Memory B cell (primary cell): ENCODE measurements at places on chromosomes 4 and X.

DNA sequence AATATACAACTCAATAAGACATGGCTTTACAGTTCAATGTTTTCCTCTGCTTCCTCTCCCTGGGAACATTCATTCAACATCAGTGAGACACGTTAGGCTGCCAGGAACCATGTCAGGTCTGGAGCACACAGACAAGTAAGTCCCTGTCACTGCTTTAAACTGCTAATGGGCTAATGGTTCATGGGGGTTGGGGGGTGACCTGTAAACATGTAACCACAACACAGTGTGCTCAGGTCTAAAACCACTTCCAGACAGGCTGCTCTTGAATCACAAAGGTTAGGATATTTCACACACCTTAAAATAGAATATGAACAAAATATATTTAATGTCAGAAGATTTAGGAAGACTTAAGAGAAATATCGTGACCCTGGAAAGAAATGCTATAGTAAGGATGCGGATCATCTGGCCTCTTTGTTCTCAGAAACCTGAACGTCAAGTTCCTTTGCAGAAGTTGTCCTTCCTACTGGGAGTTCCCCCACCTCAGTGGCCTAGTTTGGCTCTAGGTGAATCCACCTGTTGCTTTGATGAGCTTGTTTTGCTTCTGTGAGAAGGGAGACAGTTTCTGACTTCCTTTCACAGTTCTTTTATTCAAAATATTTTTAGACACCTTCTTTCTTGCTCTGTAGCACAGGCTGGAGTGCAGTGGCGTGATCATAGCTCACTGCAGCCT, 359.9 kb downstream of the UNC5C start:
- no peak overlapping the region for H3K4me3 ChIP-seq
- peaks cover 3% of the 10 kb centered on the region for H3K36me3 ChIP-seq
- H3K27me3 ChIP-seq: no peaks in the 10 kb centered on the region
- H3K4me1 ChIP-seq: peaks cover 3% of the 10 kb centered on the region

GRCh38 chrX:41110801-41111625, 25.8 kb downstream of the USP9X start:
- H3K27me3 ChIP-seq: no peaks in the 10 kb centered on the region
- H3K36me3 ChIP-seq: peaks cover 6% of the 10 kb centered on the region
- no peak overlapping the region for H3K4me3 ChIP-seq
- DNase-seq: no peak
- H3K4me1 ChIP-seq: peaks cover 39% of the 10 kb centered on the region

DNA sequence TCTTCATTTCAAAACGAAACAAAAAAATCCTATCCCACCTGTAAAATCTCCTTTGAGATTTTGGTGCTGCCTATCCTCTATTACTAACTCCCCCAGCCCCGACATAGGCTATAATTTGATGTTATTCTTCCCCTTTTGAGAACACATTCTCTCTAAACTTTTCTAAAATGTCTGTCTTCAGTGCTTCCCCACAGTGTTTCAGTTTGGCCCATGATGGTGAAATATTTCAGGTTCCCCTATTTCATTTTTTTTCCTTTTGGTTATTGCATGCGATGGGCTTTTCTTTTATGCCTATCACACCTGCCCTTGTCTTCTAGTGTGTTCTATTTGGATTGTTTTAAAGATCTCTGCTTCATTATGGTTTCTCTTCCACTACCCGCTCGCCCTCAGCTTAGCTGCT, 14.7 kb downstream of the BCORL1 start:
- DNase-seq: no peak
- H3K4me3 ChIP-seq: no peak overlapping the region
- H3K27ac ChIP-seq: no peak overlapping the region

DNA sequence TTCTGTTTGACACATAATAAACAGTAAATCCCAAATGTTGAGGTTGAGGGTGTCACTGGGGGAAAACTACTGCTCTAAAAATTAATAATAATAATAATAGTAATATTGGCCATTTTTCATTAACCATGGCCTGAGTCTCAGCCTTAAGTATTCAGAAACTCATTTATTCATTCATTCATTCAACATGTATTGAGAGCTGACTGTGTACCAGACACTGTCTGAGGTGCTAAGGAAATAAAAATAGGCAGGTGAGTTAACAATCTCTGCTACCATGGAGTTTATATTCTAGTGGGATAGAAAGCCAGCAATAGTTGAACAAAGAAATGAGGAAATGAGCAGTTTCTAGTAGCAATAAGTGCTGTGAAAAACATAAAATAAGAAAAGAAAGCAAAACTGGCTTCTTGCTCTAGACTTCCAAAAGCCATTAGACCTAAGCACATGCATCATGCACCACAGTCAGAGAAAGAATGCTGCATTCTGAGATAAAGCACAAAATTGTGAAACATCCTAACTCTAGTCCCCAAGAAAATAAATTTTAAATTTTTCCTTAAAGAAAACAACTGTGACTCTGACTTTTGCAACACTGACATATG, 278.7 kb downstream of the RCHY1 start:
- H3K36me3 ChIP-seq: no peaks in the 10 kb centered on the region
- no peak overlapping the region for H3K4me3 ChIP-seq
- peaks cover 10% of the 10 kb centered on the region for H3K4me1 ChIP-seq
- no peak for DNase-seq
- H3K27me3 ChIP-seq: no peaks in the 10 kb centered on the region
- H3K27ac ChIP-seq: no peak overlapping the region

- no peak overlapping the region for H3K27ac ChIP-seq
- H3K4me3 ChIP-seq: no peak overlapping the region
- peaks cover 4% of the 10 kb centered on the region for H3K27me3 ChIP-seq
- peaks cover 2% of the 10 kb centered on the region for H3K4me1 ChIP-seq
Observed at GRCh38 chr4:74450298-74450683, 5.4 kb downstream of the AREG start.

DNA sequence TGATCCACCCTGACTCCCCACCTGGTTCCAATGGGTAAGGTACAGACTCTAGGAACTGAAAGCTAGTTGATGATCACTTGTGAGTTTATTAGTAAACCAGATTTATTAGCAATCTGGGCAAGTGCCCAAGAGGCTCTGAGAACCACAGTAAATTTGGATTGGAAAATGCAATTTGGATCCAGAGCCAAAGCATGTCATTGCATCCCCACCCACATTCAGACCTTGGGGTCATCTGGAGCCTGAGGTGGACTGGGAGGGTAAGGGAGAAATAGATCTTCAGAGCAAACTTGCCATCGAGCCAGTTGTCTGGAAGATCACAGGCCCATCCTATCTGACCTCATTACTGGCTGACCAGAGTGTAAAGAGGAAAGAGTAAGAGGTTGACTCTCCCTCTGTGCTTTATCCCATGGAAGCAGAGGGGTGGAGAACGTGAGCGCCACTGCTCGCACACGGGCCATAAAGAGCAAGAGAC, 78.7 kb upstream of the RASGEF1B start:
- H3K27me3 ChIP-seq: no peaks in the 10 kb centered on the region
- no peaks in the 10 kb centered on the region for H3K36me3 ChIP-seq
- H3K4me1 ChIP-seq: peaks cover 13% of the 10 kb centered on the region
- H3K4me3 ChIP-seq: no peak overlapping the region
- peak overlapping the region; percentile 17 for H3K27ac ChIP-seq
- DNase-seq: no peak

GRCh38 chr4:917466-917865, 14.7 kb downstream of the GAK start:
- peaks cover 6% of the 10 kb centered on the region for H3K36me3 ChIP-seq
- no peaks in the 10 kb centered on the region for H3K27me3 ChIP-seq
- H3K4me1 ChIP-seq: peaks cover 54% of the 10 kb centered on the region

GRCh38 chr4:10811991-10812390, 127.4 kb upstream of the CLNK start:
- H3K4me3 ChIP-seq: no peak overlapping the region
- no peaks in the 10 kb centered on the region for H3K27me3 ChIP-seq
- H3K4me1 ChIP-seq: peaks cover 3% of the 10 kb centered on the region
- DNase-seq: no peak
- no peak overlapping the region for H3K27ac ChIP-seq
- H3K36me3 ChIP-seq: no peaks in the 10 kb centered on the region

DNA sequence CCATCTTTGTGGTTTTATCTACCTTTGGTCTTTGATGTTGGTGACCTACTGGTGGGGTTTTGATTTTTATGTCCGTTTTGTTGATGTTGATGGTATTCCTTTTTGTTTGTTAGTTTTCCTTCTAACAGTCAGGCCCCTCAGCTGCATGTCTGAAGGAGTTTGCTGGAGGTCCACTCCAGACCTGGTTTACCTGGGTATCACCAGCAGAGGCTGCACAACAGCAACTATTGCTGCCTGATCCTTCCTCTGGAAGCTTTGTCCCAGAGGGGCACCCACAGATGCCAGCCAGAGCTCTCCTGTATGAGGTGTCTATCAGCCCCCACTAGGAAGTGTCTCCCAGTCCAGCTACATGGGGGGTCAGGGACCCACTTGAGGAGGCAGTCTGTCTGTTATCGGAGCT, 199.3 kb upstream of the WDFY3 start:
- H3K27me3 ChIP-seq: peaks cover 5% of the 10 kb centered on the region
- H3K4me1 ChIP-seq: peaks cover 9% of the 10 kb centered on the region
- peaks cover 4% of the 10 kb centered on the region for H3K36me3 ChIP-seq
- no peak overlapping the region for H3K4me3 ChIP-seq

DNA sequence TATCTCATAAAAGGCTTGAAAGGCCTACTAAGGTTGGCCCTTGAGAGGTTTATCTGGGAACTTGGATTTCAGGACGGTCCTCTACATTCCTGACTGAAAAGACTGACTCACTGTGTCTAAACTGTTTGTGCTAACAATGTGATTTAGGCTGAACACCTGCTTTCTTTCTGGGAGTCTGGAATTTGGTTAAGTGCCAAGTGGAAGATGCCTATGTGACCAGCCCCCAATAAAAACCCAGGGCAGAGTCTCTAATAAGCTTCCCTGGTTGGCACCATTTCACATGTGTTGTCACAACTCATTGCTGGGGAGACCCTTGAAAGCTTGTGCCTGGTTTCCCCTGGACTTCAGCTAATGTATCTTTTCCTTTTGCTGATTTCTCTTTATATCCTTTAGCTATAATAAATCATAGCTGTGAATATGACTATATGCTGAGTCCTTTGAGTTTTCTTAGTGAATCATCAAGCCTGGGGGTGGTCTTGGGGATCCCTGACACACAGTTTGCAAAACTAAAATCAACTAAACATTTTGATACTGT, 55.1 kb downstream of the GPR82 start:
- no peak for DNase-seq
- no peak overlapping the region for H3K4me3 ChIP-seq
- no peaks in the 10 kb centered on the region for H3K27me3 ChIP-seq
- H3K36me3 ChIP-seq: peaks cover 2% of the 10 kb centered on the region
- peaks cover 3% of the 10 kb centered on the region for H3K4me1 ChIP-seq
- H3K27ac ChIP-seq: no peak overlapping the region

DNA sequence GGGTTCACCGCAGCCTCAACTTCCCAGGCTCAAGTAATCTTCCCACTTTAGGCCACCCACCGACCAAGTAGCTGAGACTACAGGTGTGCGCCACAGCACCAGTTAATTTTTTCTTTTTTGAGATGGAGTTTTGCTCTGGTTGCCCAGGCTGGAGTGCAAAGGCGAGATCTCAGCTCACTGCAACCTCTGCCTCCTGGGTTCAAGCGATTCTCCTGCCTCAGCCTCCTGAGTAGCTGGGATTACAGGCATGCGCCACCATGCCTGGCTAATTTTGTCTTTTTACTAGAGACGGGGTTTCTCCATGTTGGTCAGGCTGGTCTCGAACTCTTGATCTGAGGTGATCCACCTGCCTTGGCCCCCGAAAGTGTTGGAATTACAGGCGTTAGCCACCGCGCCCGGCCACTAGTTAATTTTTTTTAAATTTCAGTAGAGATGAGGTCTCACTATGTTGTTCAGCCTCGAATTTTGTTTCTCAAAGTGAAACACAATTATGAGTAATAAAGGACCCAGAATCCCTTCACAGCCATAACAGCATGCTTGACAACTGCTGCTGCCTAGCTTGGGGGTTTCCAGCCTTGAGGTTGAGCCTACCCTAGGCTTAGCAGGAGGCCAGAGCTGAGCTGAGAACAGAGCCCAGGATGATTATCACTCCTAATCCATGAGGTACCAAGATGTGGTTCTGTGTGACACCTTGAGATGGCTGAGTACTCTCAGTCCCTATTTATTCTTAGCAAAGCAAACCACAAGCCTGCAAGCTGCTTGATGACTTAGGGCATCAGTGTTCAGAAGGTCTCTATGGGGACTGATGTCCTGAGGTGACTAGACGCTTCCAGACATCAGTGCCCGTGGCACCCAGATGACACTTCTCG, 41.6 kb upstream of the NKRF start:
- H3K4me3 ChIP-seq: peak overlapping the region; percentile 50
- H3K27me3 ChIP-seq: no peaks in the 10 kb centered on the region
- no peak for DNase-seq
- H3K36me3 ChIP-seq: peaks cover 12% of the 10 kb centered on the region

DNA sequence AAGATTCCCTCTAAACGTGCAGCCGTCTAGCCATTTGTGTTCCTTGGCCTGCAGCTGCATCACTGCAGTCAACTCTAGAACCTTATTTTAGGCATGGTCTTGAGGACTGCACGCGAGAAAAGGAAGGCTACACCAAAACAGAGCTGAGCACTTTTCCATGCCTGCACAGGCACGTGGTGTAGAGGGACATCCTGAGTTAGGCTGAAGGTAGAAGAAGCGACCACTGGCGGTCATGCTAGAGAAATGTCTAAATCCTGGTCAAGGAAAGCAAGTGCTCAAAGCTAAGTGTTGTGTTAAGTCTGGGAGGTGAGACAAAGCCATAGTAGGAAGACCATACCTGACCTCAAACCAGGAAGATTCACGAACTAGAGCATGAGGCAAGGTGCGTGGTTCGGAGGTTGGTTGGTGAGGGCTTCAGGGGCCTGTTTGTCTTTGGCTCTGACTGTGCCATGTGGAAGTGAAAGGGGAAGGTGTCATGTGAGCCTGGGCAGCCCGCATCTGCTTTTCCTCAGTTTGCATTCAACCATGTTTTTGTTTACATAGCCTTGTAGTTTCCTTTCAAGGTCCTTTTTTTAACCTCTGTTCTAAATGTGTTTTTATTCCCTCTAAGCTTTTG, 203.8 kb downstream of the AASDH start:
- H3K4me3 ChIP-seq: peak overlapping the region; percentile 13
- no peak for DNase-seq
- H3K27me3 ChIP-seq: no peaks in the 10 kb centered on the region
- peak overlapping the region; percentile 65 for H3K27ac ChIP-seq

GRCh38 chr4:93865650-93866049, 37.1 kb downstream of the ATOH1 start:
- no peak for DNase-seq
- H3K27ac ChIP-seq: no peak overlapping the region
- H3K4me1 ChIP-seq: no peaks in the 10 kb centered on the region
- H3K36me3 ChIP-seq: no peaks in the 10 kb centered on the region
- no peaks in the 10 kb centered on the region for H3K27me3 ChIP-seq

- no peak overlapping the region for H3K27ac ChIP-seq
- no peak overlapping the region for H3K4me3 ChIP-seq
- no peak for DNase-seq
- peaks cover 2% of the 10 kb centered on the region for H3K27me3 ChIP-seq
- no peaks in the 10 kb centered on the region for H3K36me3 ChIP-seq
Observed at GRCh38 chr4:154942176-154942575, 161.1 kb downstream of the RBM46 start.
